ENCODE measurements at places on chromosomes 16 and 17.

DNA sequence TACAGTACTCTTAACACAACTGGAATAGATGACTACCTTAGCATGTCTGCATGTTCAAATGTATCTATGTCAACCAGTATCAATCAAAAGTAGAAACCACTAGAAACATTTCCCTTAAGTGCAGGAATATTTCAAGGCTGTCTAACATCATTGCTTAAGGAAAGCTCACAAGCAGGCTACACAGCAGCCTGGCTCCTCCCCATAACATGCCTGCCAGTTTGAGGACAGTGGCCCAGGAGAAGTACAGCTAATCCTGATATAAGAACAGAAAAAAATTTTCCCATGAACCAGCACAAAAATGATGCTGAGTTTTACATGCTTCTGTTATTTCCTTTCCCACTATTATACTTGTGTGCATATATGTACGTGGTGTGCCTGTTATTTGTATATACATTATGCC is 175.1 kb downstream of the MYO1D start:
- no peak for DNase-seq

DNA sequence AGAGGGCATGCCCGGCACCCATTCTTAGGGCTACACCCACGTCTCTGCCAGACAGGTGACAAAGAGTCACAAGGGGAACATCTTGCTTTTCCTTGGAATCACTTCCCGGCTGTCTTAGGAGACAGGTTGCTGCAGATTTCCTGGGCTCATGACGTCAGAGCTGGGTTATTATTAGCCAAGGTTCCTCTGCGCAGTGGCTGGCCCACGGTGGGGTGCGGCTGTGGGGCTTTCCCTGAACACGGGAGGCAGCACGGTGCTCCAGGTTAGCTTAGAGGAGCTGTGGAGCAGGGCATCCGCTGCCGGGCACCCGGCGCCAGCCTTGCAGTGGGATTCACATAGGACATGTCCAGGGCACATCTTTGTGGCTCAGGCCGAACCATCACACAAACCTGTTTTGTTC is 118.0 kb upstream of the PLCG2 start:
- no peak for DNase-seq

GRCh38 chr17:62681061-62681938 is 53.8 kb downstream of the MRC2 start:
- no peak for DNase-seq

GRCh38 chr16:26840691-26841090 is 226.0 kb upstream of the C16orf82 start:
- no peak for DNase-seq

DNA sequence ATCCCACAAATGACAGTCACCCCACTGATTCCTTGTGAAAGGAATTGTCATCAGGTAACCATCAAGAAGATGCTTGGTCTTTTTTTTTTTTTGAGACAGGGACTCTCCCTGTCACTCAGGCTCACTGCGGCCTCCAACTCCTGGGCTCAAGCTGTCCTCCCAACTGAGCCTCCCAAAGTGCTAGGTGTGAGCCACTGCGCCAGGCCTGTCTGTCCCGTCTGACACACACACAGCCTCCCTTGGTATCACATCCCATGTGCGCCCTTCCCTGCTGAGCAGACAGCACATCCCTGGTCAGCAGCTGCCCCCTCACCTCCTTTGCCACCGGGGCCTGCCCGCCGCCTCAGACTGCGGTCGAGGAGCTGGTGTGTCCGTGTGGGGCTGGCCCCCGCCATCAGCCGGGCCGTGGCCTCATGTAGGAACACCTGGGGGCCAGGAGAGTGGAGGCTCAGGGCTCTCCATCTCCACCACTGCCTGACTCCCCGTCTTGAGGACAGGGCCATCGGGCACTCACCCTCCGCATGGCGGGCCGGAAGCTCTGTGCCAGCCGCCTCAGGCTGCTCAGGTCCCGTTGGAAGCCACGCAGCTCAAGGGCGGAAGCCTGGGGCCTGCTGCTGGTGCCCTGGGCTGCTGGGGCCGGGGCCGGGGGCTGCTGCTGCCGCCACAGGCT is 23.6 kb downstream of the SREBF1 start:
- DNase-seq: no peak

GRCh38 chr17:5869041-5869745 is 201.0 kb upstream of the WSCD1 start:
- DNase-seq: no peak

All from DMS79 (cell line).